NCI-H510A treated with DMSO at 0.1 percent for 48 hours (cell line): ENCODE measurements at places on chromosomes 16 and 17.
A peak's percentile ranks its signal among the peaks of the same experiment; 100 is the strongest.

GRCh38 chr16:53864819-53865493, 161.0 kb downstream of the FTO start:
- no peak for DNase-seq

DNA sequence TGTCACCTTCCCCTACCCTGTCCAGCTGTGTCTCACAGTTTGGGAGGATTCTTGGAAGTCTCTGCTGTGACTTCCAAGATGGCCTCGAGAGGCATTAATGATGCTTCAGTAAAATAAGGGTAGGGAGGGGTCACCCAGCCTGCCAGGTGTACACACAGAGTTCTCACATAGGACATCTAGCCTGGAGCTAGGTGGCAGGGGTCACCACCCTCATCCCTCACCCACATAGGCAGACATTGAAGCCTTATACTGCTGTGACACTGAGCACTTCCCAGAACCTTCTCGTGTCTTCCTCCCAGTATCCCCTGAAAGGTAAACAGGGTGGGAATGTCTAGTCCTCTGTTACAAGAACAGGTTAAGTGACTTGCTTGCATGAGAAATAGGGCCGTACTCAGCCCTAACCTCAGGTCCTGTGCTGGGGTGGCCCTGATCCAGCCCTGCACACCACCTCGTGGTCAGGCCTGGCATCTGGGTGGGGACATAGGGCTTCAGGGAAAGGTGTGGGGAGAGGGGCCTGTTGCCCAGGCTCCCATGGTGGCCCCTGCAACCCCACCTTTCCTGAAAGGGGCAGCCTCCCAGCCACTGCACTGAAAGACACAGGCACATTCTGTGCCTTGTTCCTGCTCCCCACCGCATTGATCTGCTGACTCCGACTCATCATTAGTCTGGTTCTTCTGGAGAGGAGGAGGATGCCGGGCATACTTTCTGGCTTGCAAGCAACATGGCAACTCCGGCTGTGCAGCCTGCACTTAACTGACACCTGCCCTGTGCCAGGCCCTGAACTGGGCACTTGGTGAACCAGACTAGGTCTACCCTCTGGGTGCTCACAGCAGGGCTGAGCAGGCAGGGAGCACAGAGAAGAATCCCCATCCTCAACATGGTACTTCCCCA, 3.6 kb upstream of the MMP15 start:
- no peak for DNase-seq

- DNase-seq = no peak
These were observed 28.8 kb downstream of the MAP2K3 start for GRCh38 chr17:21313320-21313719.

DNA sequence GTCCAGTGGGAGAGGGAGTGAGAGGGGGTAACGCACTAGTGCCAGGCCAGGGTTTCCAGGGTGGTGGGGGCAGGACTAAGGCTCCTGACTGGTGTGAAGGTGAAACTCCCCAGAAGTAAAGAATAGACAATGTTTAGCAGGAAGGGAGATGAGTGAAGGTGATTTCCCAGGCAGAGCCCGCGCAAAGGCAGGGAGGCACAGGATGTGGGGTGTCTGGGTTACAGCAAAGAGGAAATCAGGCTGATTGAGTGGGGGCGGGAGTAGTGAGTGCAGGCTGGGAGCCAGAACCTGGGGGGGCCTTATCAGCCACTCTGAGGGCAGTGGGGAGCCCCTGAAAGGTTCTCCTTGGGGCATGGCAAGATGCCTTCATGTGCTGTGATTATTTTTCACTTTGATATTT, 167.5 kb downstream of the UTP18 start:
- peak; percentile 80 for DNase-seq

DNA sequence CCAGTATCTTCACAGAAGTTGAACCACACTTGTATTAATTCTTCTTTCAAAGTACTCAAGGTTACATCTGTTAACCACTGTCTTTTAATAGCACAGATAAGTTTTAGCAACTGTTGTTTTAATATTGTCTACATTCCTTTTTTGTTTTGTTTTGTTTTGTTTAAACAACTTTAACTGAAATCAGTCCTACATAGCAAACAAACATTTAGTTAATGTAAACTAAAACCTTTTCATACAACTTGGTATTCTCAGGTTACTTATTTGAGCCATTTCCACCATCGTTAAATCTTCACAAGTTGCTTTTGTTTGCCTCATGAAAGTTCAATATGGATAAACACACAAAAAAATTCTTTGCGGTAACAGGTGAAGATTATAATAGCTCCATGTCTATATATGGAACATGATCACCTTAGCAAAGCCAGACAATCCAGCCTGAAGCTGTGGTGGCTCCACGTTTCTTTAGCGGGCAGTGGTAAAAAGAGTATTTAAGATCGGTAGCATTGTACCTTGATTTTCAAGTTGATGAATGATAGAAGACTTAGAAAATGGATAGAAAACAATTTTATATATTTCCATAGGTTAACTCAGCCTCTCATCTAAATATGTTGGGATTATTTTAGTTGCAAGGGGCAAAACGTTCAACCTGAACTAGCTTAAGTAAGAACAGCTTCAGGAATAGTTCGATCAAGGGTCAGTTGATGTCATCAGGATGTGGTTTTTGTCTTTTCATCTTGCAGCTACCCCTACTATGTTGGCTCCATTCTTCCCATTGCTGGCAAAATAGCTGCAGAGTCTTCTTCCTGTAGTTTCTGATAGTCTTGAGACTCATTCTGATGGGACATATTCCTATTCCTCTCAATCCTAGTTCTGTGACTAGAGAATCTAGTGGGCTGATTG, 182.8 kb downstream of the FTO start:
- DNase-seq = no peak

DNA sequence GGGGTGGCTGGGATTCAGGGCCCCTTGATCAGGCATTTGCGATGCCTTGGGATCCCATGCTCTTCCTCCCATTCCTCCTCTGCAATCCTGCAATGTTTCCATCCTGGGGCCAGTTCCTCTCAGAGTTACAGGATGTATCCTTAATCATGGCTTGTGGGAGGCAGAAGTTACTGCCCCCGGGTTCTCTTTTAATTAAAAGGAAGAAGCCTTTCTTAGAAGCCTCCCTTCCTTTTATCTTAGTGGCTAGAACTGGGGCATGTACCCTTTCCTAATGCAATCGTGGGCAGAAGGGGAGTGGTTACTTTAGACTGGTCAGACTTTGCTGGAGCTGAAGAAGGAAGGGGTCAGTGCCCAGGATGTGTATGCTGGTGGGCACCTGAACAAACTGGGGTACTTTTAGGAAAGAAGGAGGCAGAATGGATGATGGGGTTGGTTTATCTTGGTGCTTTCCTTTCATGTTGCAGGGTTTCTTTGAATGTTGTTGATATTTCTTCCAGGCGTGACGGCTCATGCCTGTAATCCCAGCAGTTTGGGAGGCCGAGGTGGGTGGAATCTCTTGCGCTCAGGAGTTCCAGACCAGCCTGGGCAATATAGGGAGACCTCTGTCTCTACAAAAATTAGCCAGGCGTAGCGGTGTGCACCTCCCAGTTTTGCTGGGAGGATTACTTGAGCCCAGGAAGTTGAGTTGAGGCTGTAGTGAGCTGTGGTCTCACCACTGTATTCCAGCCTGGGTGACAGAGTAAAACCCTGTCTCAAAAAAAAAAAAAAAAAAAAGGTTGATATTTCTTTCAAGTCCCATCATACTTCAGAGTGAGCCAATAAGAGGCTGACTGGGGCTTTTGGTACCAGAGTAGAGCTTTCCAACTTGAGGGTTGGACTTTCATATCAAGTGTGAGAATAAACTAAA, 13.2 kb upstream of the SPN start:
- no peak for DNase-seq

DNA sequence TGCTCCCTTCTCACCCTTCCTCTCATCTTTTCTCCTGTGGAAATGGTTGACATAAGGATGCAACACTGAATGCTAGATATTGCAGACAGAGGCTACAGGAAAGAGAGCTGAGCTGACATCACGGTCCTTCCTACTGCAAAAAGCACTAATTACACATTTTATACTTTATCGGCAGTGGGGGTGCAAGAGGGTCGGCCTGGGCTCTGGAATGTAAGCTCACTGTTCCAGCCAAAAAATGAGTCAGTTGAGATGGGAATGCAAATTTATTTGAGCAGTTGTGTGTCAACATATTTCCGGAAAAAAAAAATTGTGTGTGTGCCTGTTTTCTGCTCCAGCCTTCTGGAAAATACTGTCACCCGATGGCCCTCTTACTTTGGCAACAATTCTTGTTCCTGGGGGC, 14.1 kb upstream of the MRTFB start:
- no peak for DNase-seq

DNA sequence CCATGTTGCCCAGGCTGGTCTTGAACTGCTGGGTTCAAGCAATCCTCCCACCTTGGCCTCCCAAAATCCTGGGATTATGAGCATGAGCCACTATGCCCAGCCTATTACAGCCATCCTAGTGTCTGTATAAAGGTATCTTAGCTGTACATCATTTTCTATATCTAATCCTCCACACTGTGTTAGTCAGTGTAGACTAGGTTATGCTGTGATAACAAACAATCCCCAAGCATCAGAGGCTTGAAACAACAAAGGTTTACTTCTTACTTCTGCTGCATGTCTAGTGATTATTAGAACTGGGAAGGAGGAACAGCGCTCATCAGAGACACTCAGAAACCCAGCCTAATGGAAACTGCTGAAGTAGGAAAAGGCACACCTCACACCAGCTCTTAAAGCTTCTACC, 68.1 kb downstream of the ERCC4 start:
- DNase-seq = no peak

GRCh38 chr16:67562526-67562917, at the start of gene CTCF:
Gene CTCF, plus strand, starts transcription at chr16:67562526. Its CDS starts 48,307 bp downstream, at chr16:67610833.
- DNase-seq = peak; percentile 61

GRCh38 chr16:48294724-48295123, 47.4 kb upstream of the ABCC11 start:
- no peak for DNase-seq

DNA sequence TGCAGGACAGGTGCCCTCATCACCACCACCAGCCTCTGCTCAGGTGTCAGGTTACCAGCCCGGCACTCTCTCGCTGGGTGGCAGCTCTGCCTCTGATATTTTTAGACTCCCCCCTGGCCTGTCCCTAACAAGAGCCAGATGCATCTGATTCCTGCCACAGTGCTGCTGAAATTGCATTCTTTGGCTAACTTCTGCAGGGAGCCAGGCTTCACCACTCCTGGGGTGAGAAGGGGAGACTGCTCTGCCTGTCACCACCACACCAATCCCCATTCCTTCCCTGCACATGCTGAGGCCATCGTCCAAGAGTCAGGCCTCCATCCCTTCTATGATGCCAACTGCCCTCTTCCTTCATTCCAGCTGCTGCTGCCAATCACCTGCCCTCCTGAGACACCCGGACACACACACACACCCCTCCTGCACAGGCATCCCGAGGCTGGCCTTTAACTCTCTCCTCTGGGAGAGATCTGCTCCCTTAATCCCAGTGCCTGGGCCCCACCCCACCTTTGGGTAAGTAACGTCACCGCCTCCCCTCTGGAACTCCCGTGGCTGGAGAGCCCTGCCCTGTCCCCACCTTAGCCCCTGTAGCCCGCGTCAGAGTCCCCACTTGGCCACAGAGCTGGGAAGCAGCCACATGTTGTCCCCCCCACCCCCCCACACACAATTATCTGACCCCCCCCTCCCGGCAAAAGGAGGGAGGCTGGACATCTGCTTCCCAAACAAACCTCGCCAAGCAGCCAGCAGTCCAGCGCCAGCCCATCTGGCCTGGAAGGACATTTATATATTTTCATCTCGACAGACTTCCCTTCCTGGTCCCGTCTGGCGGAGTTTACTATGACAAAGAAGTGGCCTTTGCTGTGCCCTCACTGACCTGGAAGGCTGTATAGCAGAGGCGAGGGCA, 2.8 kb downstream of the EMP2 start:
- DNase-seq = peak; percentile 41

DNA sequence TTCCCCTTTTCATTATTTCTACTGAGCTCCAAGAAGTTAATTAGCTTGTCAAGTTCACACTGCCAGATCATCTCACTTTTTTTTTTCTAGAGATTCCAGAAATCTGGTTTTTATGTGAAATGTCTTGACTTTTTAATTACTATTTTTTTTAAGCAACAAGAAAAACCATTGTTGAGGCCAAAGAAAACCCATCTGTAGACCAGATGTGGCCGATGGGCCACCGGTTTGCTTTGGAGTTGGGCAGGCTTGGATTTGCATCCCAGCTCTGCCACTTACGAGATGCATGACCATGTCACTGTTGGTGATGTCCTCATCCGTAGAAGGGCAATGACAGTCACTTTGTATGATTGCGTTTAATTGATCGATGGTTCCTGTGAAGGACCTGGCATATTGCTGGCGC, 34.2 kb upstream of the MRTFB start:
- DNase-seq = no peak

DNA sequence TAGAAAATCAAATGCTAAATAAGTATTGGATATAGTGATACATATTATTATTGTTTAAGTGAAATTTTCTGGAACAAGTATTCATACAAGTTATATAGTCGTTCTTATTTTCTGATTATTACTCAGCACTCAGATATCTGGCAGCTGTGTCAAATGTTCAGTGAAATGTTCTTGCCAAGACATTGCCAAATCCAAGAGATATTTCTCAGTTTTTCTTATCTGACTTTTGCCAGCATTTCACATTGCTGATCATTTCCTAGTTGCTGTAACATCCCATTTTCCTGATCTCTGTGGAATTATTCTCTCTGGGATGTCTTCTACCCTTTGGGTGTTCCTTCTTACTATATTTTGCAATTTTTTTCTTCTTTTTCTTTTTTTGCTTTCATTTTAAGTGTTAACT, 262.3 kb downstream of the KIF2B start:
- no peak for DNase-seq

DNA sequence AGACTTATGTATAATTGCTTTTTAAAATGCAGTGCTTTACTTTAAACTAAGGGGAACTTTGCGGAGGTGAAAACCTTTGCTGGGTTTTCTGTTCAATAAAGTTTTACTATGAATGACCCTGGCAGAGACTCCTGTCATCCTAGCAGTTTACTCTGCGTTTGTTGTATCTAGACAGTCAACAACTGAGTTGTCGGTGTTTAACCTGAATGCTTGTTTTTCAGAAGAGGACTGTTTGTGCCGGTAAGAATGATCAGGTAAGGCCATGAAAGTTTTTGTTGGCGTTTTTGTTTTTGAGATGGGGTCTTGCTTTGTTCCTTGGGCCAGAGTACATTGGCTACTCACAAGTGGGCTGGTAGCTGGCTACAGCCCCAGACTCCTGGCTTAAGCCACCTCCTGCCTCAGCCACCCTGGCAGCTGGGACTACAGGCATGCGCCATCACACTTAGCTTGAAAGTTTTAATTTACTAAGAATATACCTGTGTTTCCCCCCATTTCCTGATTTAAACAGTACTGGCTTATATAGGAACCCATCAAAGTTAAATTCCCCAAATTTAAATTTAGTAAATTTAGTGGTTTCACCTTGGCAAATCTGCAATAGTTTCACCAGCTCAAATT, 11.9 kb downstream of the HERPUD1 start:
- DNase-seq = no peak

- DNase-seq = no peak
These were observed 231.4 kb downstream of the SNX29 start for GRCh38 chr16:12207939-12208338.

DNA sequence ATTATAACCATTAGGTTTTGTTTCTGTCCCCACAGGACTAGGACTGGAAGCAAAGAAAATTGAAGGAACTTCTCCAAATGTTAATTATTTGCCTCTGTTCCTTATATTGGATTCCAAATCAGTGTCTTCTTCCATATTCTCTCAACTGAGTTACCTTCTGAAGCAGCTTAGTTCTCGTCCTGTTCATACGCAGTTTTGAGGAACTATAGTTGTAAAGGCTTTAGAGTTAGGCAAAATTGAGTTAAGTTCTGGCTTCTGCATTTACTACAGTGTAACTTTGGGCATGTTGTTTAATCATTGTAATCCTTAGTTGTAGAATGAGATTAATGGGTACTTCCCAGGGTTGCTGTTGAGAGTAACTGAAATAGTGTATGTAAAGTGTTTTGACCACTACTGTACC, 11.2 kb downstream of the CBFB start:
- DNase-seq = no peak
